ENCODE measurements at places on chromosomes 13 and 19. TPM values are rescaled to one million over a fixed set of nuclear protein-coding genes. Genes with fewer than 3 reads are reported as not detected.

Gene TMEM272
- 0.17 TPM for total RNA-seq

Gene B3GNT8
- not detected for total RNA-seq

Gene LHB
- 3.7 TPM for total RNA-seq

Gene CCNE1
- 29.3 TPM for total RNA-seq

Gene PRPF31
- total RNA-seq, result 99.0 TPM

Gene ZNF850
- 1.4 TPM for total RNA-seq

Gene HSPBP1
- 63.0 TPM for total RNA-seq

Gene PGLYRP1
- total RNA-seq, result not detected

Gene ZNF69
- total RNA-seq, result not detected

Gene OVOL3
- total RNA-seq, result not detected

Gene C1QTNF9
- total RNA-seq, result not detected

Gene DZIP1
- 0.17 TPM for total RNA-seq

Gene RCBTB2
- 1.3 TPM for total RNA-seq
